ENCODE measurements at places on chromosomes 12 and 14. TPM values are rescaled to one million over a fixed set of nuclear protein-coding genes. Genes with fewer than 3 reads are reported as not detected.
A peak's percentile ranks its signal among the peaks of the same experiment; 100 is the strongest.

LAG3 gene
- 0.43 TPM for total RNA-seq

RGS6 gene
- total RNA-seq = not detected

PTPRO gene
- under 0.01 TPM for total RNA-seq

CLEC6A gene
- not detected for total RNA-seq

GATC gene
- total RNA-seq = 13.5 TPM

STRAP gene
- 95.0 TPM for total RNA-seq

DNA sequence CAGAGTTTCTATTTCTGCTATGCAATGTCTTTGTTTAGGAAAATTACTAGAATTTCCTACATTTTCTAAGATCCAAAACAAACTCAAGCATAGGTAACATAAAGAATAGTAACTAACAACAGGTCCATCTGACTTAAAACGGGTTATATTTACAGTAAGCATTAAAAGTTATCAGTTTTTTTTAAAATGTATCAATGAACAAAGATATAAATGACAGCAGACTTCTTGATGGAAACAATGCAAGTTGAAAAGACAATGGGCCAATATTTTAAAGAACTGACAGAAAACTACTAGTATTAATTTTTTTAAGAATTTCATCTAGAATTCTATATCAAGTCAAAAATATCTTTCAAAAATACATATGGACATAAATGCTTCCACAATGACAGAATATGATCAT, 367.1 kb upstream of the MGAT4C start:
- DNase-seq = no peak

DNA sequence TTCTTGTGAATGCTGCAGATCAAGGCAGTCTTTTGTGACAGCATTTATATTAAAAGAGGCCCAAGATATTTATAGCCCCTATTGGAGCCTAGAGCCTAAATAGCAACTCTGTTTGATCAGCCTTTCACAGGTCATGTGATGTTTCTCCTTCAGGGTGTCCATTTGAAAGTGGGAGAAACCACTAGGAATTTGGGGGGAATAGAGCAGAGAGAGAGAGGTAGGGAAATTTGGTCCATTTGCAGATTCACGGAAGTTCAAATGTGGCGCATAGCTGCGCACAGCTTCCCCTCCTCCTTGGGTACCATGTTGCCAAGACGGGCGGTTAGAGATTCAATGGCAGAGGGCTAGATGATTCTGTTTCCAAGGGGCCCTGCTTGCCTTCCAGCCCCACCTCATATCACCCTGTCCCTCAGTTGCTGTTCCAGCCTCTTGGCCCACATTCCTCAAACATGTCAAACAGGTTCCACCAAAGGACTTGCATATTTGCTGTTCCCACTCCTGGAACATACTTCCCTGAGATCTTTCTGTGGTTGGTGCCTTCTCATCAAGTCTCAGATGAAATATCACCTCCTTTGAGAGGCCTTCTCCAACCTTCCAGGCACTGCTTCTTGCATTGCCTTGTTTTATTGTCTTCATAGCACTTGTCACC, 220.8 kb downstream of the CHST11 start:
- DNase-seq = no peak

- DNase-seq = no peak
Observed at GRCh38 chr12:1838205-1838993, 18.0 kb downstream of the LRTM2 start.

DNA sequence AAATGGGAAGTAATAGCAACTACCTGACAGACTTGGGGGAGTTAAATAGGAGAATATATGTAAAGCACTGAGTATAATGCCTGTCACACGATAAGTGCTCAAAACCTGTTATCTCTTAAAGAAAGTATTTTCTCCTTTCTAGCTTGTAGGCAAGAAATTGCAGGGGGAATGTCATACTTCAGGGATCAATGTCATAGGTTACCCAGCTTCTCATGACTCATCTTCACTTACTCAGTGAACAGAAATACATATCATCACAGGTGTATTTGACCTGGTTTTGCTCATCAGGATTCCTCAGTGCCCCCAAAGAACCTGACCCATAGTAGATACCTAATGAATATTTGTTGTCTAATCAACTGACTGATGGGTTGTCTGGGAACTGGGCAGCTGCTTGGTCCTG, 285.0 kb upstream of the ATP2B1 start:
- no peak for DNase-seq

- peak; percentile 84 for DNase-seq
Observed at GRCh38 chr14:74620497-74620921, 8.5 kb upstream of the LTBP2 start.
